Smooth muscle cell of bladder (primary cell): ENCODE measurements at places on chromosomes 7 and 10. TPM values are rescaled to one million over a fixed set of nuclear protein-coding genes. Genes with fewer than 3 reads are reported as not detected.

The POT1 gene
- total RNA-seq, result 36.7 and 37.5 TPM in 2 replicates

The LRGUK gene
- 0.14 and 0.18 TPM in 2 replicates for total RNA-seq

The ERLIN1 gene
- total RNA-seq, result 22.8 and 33.2 TPM in 2 replicates

The ELMO1 gene
- total RNA-seq, result 3.0 and 5.6 TPM in 2 replicates
